ENCODE measurements at places on chromosomes 16 and 17.

GRCh38 chr17:49441578-49441977, 26.9 kb upstream of the PHB1 start:
- DNase-seq: no peak

GRCh38 chr16:30025156-30025555, 2.2 kb downstream of the C16orf92 start:
- DNase-seq: no peak

DNA sequence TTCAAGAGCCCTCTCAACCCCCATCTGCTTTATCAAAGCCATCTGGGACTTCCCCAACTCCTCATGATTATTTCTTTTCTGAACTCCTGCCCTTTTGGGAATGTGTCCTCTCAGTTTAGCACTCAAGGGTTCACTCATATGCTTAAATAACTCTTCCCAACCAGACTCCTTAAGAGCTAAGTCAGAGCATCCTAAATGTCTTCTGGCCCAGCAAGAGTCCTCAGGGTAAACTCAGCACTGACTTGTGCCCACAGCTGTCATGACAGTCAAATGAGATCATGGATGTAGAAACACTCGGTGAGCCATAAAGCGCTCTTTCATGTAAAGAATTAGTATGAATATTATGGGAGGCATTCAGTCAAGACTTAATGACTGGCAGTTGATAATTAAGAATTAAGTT, 85.9 kb downstream of the TEX14 start:
- no peak for DNase-seq

- no peak for DNase-seq
Observed at GRCh38 chr17:13544292-13544691, 57.4 kb downstream of the HS3ST3A1 start.

- DNase-seq: no peak
Observed at GRCh38 chr17:9125722-9126121, 104.4 kb downstream of the NTN1 start.

DNA sequence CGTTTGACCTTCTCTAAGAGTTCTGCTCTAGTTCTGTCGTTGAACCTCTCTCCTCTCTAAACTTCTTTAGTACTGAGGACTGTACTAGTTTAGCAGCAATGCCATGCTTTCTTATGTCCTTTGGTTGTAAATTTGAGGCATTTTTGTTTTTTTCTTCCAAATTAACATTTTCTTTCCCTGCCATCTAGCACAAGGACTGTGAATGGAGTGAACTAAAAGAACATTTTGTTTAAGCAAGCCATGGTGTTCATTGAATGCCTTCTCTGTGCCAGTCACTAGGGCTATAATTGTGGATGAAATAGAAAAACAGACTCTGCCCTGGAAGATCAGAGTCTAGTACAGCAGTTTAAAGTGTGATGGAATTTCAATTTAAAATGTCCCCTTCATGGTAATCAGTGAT, 137.9 kb downstream of the FTO start:
- no peak for DNase-seq

- no peak for DNase-seq
Observed at GRCh38 chr16:65667011-65667578, 545.2 kb upstream of the CDH11 start.

GRCh38 chr16:17476414-17477259, 5.9 kb upstream of the XYLT1 start:
- DNase-seq: no peak

GRCh38 chr17:38451840-38452529, 23.7 kb downstream of the ARHGAP23 start:
- DNase-seq: no peak

- DNase-seq: no peak
Observed at GRCh38 chr16:17358355-17358754, 112.4 kb downstream of the XYLT1 start.

- no peak for DNase-seq
Observed at GRCh38 chr17:6165806-6166205, 95.6 kb downstream of the WSCD1 start.

GRCh38 chr17:79073016-79073705, 1.5 kb upstream of the ENGASE start:
- DNase-seq: no peak

GRCh38 chr16:6106061-6106460, 1008.5 kb upstream of the EEF2KMT start:
- DNase-seq: no peak

- no peak for DNase-seq
Observed at GRCh38 chr17:79848370-79848766, 9.1 kb upstream of the CBX4 start.

DNA sequence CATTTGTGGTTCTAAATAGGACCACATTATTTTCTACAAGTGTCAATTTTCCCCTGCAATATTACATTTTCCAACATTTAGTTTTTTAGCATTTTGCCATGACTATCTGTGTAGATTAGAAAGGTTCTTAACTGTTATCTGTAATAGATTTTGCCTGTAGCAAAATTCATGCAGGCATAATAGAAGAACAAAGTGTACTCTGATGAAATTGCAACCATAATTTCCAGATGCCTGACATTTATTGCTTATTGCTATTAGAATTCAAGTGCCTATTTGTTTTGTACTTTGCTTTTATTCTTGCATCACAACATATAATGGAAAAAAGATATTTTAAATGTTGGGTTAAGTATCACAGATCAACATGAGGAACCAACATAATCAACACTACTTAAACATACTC, 337.7 kb downstream of the TOX3 start:
- no peak for DNase-seq

- DNase-seq: no peak
Observed at GRCh38 chr16:1794908-1795666, 1.6 kb upstream of the IGFALS start.

DNA sequence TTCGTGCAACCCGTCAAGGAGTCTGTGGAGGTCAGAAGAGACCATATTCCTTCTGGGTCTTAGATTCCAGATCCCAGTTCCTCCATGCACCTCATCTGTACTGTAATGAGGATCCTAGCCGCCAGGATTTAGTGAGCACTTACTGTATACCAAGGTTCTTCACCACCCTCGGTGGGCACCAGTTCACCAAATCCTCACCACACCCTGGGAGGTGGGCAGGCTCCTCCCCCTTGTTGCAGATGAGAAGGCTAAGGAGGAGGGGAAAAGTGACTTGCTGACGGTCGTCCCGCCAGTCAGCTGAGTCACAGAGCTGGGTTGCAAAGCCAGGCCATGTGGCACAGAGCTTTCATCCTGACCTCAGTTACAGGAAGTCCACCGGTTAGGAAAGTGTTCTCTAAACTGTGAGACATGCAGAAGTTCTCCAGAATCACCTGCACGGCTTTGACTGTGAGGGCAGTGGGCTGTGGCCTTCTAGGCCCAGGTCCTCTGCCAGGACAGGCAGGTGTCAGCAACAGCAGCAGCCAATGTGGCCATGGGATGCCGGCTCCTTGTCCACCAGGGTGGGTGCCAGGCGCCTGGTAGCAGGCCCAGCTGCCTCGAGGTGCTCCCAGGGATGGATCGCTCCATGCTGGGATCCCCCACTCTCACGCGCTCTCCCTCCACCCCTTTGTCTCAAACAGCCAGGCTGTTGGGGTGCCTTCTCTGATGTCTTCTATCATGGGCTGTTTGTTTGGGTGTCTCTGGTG, 240.3 kb upstream of the GSE1 start:
- no peak for DNase-seq

DNA sequence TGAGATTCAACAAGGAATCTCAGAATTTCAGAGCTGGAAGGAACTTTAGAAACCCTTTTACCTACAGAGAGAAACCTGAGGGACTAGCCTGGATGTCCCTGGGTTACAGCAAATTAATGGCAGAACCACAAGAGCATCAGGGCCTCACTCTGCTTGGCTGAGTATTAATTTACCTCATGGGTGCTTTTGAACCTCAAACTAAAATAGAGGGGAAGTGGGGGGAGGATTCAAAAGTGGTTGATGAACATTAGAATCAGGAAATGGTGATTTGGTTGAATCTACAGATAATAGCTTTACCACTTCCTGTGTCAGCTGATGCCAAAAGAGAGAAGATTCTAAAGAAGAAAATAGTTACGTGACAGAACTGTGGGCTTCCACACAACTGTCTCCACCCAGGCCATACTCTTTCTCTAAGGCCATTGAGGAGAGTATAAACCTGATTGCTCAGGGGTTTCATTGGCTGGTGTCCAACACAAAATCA, 11.3 kb upstream of the SKAP1 start:
- DNase-seq: no peak

DNA sequence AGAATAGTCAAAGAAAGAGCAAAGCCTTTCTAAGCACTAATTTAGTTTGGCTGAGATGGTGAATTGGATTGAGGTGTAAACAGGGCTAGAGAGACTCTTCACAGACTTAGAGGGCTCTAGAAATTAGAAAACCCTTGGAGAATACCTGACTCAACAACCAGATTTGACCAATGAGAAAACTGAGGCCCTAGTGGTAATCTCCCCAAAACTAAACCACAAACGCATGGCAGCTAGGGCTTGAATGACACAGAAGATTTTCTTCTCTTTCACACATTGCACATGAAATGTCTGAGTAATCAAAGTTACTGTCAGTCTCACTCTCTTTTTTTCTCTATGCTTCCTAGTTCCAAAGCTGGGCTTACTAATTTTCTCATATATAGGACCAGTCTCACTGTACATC, 314.5 kb upstream of the KCNJ16 start:
- no peak for DNase-seq

GRCh38 chr16:59719121-59719520, 985.0 kb upstream of the GOT2 start:
- no peak for DNase-seq

DNA sequence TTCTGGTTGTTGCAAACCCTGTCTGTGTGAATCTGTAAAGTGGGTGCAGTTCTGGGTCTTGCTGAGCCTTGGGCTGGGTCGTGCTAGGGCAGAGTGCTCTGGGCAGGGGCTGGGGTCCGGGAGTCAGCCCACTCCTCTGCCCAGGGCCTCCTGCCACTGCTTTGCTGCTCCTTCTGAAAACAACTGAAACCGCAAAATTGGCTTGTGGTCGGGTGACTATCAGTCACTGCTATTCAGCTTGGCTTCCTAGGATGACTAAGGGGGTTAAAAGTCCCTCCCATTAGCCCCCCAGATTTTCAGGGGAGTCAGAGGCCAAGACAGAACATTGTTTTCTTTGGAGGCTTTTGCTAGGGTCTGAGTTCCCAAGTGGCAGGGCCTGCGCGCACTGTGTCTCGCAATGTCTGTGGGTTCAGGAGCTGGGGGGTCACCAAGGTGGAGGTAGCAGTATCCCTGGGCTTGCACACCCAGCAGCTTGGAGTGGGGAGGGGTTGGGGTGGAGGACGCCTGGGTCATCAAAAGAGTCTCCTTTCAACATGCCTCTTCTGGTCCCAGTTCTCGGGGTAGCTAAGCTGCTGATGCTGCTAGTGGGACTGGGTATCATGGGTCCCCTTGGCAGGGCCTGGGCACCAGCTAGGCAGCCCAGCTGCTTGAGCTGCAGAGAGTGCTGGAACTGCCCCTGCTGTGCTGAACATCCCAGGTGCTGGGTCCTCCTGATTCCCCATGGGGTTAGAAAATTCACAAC, 13.5 kb upstream of the TBX21 start:
- no peak for DNase-seq

- no peak for DNase-seq
Observed at GRCh38 chr16:77273-77806, 685 bp upstream of the MPG start.

- DNase-seq: no peak
Observed at GRCh38 chr16:3578121-3578520, 918 bp upstream of the NLRC3 start.

GRCh38 chr16:68215302-68215701, 20.6 kb downstream of the ESRP2 start:
- DNase-seq: no peak

GRCh38 chr17:9389111-9389527, 186.5 kb downstream of the STX8 start:
- no peak for DNase-seq

GRCh38 chr16:69087161-69087581, 18.3 kb upstream of the HAS3 start:
- no peak for DNase-seq

DNA sequence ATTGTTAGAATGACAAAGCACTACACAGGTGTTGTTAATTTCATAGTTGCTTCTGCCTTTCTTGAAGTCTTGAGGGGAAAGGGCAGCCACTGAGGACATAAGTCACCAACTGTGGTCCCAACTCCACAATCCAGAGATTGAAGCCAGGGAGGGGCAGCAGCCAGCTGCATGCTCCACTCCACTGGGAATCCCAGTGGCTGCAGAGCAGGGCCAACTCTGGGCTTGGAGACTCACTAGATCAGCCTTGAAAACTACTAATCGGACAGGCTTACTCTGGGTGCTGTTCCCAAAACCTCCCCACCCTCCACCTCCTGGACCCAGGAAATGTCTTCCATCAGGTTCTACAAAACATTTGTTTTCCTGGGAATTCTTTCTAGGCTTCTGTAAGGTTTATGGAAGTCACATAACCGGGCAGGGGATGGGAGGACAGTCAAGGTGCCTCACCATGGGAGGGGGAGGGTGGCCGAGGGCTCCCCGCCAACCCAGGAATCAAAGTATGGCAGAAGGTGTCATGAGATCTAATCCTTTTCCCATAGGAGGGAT, 68.0 kb downstream of the MYH13 start:
- no peak for DNase-seq

GRCh38 chr17:47801176-47801765, 20.3 kb downstream of the OSBPL7 start:
- no peak for DNase-seq

DNA sequence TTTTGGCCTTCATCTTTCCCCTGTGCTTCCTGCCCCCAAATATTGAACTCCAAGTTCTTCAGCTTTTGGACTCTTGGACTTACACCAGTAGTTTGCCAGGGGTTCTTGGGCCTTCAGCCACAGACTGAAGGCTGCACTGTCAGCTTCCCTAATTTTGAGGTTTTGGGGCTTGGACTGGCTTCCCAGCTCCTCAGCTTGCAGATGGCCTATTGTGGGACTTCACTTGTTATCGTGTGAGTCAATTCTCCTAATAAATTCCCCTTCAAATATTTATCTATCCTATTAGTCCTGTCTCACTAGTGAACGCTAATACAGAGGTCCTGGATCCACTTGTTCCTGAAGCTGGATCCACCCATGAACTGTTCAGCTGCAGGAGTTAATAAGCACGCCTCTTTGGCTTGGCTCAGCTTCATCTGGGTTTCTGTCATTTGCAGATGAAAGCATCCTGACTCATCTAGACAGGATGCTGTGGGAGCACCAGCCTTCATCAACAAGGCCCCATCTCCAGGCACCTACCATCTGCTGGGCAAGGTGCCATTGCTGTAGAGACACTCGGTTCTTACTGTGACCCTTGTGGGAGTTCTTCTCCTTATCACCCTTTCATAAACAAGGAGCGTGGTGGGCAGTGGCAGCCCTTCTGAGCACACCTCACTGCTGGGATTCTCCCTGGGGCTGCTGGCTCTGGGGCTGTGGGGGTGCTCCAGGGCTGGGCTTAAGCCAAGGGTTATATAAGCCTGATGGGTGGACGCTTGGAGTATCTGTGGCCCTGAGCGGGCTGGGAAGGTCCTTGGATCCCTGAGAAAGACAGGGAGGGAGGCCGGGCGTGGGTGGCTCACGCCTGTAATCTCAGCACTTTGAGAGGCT, 23.1 kb downstream of the LAT start:
- no peak for DNase-seq

All from NCI-H1417 treated with DMSO at 0.1 percent for 48 hours (cell line).